Activated CD4-positive, alpha-beta T cell treated with anti-CD3 and anti-CD28 coated beads, Interleukin-2, amount 50 U/mL, for 1 hour (primary cell): ENCODE measurements at places on chromosomes 2 and 18.

DNA sequence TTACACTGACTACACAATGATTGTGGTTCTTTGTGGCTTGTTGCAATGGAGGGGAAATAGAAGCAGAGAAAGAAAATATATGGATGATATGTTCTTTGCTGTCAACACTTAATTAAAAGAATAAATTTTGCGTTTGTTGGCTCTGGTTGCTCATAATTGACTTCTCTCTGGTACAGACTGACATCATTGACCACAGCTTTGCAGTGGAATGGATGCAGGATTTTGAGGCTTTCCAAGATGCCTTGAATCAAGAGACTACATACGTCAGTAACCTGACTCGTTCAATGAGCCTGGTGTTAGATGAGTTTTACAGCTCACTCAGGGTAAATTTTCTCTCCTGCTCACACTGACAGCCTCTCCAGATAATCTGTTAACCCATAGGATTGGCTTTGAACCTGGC is 9.9 kb downstream of the GPN1 start:
- DNase-seq: no peak

- no peak for DNase-seq
Observed at GRCh38 chr2:168589236-168590211, 133.5 kb downstream of the CERS6 start.

GRCh38 chr18:10152475-10152874 is 238.7 kb downstream of the VAPA start:
- no peak for DNase-seq

- no peak for DNase-seq
Observed at GRCh38 chr2:237207646-237208045, 122.0 kb downstream of the COPS8 start.

DNA sequence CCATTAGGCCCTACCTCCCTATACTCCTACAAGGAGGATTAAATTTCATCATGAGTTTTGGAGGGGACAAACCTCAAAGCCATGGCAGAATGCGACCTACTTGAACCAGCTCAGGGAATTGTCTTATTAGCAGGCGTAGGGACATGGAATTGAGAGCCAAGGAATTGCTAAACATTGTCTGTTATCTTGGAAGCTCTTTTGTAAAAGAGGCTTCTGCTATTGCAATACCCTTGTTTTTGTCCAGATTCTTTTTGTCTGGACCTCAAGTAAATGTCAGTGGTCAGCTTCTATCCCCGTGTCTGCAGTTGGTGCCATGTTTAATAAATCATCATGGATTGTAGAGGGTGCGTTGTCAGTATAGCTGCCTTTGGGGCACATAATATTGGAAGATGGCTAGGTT is 62.3 kb downstream of the RHBDD1 start:
- no peak for DNase-seq

- no peak for DNase-seq
Observed at GRCh38 chr2:227642656-227643055, 23.9 kb upstream of the SCYGR5 start.

GRCh38 chr2:140348826-140349225 is 1568.6 kb upstream of the NXPH2 start:
- DNase-seq: no peak

- DNase-seq: no peak
Observed at GRCh38 chr2:25692737-25693445, 19.5 kb upstream of the DTNB start.

- no peak for DNase-seq
Observed at GRCh38 chr2:62660582-62661262, 44.8 kb upstream of the EHBP1 start.

- DNase-seq: no peak
Observed at GRCh38 chr18:28728891-28729290, 552.0 kb upstream of the CDH2 start.

- DNase-seq: no peak
Observed at GRCh38 chr18:67510831-67511230, 5.7 kb downstream of the DSEL start.

- no peak for DNase-seq
Observed at GRCh38 chr2:133124446-133124845, 443.8 kb downstream of the NCKAP5 start.

DNA sequence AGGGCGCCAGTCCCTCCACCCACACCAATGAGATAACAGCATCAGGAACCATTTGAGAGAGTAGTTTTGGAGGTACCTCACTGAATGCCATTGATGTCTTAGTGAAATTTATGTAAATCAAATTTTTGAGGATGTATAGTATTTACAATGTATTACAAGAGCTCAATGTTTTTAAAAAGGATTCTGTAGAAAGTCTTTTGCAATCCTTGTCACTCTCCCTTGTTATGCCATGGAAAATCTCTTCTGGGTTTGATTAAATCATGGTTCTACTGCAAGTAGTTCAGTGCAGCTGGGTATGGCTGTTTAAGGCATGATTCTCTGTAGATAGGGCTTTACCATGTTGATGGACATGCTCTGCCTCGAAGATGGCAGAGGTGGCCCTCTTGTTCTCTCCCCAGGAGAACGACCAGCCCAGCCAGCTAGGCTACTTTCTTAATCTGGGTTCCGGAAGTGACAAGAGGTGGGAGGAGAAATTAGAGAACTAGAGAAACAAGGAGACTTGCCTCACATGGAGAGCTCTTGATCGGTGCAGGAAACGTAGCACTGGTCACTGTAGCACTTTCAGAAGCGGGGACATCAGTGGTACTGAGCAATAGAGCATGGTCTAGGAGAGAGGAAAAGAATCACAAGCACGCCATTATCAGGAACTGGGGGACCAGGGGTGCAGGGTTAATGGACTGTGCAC is 202.7 kb downstream of the CLIP4 start:
- no peak for DNase-seq

- DNase-seq: no peak
Observed at GRCh38 chr18:23635283-23636070, 27.2 kb downstream of the ANKRD29 start.

DNA sequence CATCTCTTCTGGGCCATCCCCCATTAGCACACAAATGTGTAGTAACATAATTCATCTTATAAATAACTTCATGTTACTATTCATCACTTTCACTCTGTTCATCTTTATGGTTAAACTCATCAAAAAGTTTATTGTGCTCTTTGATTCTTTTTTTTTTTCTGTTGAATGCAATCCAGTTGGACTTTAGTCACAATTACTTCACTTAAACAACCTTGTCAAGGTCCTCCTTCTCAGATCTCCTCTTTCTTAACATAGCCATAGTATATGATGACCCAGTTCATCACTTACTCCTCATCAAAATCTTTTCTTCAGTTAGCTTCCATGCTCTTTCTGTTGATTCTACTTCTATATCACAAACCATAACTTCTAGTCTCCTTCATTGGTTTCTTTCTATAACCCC is 80.2 kb upstream of the ZC3H15 start:
- DNase-seq: no peak

DNA sequence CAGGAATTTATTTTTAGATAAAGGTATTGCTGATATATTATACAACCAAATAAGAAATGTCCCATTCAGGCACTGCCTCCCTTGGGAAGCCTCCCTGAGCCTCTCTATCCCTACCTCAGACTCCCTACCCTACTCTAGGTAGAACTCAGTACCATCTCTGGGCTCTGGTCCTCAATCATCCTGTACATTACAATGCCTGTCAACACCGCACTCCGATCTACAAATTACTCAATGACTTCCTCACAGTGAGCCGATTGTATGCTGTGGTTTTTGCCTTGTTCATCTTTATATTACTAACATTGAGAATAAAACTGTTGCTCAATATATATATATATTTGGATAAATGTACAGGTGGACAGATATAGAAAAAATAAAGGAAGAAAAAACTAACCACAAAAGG is 207.5 kb downstream of the STK39 start:
- DNase-seq: no peak

DNA sequence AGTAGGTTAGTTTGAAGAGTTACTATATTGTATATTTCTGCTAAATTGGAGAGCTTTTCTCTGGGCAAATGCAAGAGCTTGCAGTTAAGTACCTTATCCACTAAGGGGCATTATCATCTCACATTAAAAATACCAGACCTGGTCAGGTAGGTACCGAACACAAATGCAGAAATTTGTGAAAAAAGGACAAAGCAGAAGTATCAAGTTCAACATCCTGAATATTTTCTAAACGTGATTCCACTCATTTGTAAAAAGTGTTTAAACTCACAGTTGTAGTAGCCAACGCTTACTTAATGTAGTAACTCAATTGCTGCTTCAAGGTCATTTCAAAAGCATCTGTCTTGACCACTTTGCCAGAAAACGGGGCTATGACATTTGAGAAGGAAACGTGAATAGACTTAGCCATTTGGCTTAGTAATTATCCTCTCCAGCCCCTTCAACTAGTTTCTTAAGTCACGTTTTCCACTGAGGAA is 52.1 kb downstream of the CYRIA start:
- no peak for DNase-seq

GRCh38 chr2:234111523-234111922 is 61.0 kb downstream of the SPP2 start:
- no peak for DNase-seq

GRCh38 chr2:149383340-149383739 is 53.0 kb downstream of the LYPD6 start:
- DNase-seq: no peak

DNA sequence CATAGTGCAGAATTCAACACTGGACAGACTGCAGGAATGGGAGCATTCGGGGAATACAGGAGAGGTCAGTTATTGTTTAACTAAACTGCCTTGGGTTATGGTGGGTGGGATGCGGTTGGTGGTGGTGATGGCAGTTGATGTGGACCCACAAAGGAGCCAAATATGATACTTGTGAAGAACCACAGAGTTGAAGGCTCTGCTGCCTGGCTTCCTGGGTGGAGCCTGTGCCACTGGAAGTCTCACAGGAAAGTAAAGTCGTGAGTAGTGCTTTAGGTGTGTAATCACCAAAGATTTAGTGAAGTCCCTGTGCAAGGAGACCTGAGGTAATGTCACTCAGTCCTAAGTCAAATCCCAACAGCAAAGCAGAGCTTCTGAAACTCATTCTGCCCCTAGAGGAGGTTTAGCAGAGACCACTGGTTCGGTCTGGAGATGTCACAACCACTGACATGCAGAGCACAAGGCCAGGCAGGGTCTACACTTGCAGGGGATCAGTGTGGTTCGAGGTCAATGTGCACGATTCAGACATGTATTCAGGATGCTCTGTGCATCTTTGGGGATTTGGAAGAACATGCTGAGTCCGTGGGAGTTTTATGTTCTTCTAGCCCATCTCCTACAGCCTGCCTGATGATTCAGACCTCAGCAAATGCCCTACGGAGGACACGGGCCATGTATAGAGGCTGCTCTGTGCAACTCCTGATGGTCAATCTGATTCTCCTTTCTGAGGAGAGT is 1150.9 kb downstream of the RPIA start:
- no peak for DNase-seq

GRCh38 chr2:177405029-177405692 is 12.6 kb downstream of the AGPS start:
- no peak for DNase-seq

DNA sequence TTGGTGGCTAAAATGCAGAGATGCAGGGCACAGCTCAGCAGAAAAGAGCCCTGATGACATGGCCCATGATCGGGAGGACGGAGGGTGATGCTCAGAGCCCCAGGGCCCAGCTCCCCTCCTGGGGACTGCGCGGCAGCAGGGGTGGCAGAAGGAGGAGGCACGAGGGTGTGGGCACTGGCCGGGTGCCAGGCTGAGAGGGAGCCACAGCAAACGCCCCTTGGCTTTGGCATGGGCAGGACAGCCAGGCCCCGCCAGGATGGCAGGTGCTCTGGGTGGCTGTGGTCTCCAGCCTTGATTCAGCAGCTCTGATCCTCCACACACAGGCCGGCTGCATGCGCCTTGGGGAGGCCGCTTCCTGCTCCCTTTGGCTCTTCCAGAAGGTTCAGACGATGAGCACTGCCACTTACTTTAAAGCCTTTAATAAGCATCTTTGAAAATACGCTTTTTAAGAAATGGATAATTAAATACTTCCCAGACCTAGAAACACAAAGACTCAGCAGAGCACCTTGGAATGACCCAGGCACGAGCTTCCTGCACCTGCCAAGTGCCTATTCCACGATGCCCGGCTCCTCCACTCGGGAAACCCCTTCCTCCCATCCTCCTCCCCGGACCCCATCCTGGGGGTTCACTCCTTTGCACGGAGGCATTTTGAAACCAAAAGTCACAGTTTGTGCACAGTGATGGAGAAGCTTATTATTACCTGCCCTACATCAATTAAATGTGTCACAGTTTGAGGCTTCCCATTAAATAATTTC is 78.5 kb upstream of the SNTG2 start:
- DNase-seq: no peak

DNA sequence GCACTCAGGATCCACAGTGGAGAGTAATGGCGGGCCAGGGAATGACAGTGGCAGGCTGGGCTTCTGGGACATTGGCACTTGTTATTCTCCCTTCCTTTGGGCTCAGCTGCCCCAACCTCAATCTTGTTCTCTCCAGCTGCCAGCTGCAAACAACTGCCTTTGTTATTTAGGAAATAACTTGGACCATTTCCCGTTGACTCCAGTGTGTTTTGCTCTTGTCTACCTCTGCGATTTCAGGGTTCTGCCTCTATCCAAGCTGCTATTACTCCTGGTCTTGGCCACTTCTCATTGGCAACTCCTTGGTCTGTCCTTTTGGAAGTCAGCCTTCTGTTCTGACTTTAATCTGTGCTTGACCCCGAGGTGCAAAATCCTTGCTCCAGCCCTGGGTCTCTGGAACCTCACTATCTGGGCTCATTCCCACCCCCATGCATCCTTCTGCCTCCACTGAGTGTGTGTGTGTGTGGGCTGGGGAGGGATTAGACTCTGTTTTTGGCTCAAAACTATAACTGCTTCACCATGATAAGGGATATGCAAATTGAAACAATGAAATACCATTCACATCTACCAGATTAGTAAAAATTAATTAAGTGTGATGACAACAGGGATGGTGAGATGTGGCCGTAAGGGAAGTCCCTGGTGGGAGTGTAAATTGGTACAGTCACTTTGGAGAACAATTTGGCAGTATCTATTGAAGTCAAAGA is 134.1 kb upstream of the CXCR4 start:
- no peak for DNase-seq

DNA sequence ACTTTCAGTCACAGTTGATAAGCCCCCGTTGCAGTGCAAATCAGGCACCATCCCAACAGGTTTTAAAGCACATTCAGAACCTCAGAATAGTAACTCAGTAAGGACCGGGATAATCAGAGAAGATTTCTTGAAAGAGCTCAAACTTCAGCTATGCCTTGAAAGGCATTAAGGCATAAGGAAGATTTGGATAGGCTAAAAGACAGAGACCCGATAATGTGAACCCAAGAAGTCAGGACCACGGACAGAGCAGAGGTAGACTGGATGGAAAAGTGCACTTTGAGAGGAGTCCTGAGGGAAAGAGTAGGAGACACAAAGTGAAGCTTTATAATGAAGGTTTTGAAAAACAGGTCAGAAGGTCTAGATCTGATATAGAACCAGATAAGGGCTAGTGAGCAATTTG is 36.9 kb upstream of the KLF7 start:
- DNase-seq: no peak
